ENCODE measurements at places on chromosomes 2 and 18.
A peak's percentile ranks its signal among the peaks of the same experiment; 100 is the strongest.

DNA sequence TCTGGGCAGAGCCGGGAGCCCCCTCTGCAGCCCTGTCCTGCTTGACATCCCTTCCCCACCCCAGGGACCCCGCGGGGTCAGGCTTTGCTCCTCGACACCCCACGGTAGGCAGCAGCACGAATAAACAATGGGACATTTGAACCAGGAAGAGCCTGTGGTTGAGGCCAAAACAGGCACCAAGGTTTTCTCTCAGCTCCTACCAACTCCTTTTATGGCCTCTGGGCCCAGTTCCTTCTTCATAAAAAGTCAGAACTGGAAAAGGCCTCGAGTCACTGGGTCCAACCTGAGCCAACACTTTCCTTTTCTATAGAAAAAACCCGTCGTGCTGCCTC lies 20.6 kb downstream of the TEX44 start:
- DNase-seq: peak; percentile 62

- peak; percentile 64 for DNase-seq
Measured at GRCh38 chr2:29011418-29012060, 30.4 kb downstream of the TOGARAM2 start.

DNA sequence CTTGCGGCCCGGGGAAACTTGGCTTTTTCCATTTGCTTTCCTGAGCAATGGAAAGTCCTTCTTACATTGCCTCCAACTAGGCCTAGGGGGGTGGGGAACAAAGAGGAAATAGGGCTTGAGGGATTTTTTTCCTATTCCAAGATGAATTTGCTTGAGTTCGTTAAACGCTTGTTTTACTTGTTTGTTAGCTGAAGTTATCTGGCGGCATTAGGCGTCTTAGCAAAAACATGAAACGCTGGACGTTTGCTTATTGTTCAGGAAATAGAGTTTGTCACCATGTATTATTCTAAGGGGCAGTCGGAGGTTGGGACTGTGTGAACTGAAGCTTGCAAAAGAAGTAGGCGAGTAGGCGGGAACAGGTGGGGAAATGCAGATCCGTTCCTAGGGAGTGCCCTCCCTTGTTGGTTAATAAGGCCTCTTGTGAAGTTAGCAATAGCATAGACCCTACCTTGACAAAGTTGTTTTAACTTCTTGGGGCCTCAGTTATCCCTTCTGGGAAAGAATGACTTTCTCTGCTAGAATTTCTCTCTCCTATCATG lies 1.9 kb downstream of the CABLES1 start:
- DNase-seq: no peak

DNA sequence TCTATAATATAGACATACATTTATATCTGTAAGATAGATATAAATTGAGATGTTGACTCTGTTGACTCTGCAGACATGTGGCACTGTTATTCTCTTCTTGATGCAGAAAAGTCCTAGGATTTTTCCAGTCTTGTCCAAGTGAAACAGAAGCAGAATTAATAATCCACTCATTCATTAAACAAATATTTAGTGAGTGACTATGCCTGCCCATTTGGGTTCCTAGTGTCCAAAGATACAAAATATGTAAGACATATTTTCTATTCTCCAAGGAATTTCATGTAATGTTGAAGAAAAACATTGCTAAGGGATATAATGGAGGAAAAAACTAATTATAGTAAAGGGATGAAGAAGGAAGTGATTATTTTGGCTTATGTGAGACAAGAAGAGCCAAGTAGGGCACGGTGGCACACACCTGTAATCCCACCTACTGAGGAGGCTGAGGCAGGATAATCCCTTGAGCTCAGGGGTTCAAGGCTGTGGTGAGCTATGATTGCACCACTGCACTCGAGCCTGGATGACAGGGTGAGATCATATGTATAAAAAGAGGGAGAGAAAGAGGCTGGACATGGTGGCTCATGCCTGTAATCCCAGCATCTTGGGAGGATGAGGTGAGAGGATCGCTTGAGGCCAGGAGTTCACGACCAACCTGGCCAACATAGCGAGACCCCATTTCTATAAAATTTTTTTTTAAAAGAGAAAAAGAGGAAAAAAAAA lies 19.9 kb upstream of the PLEKHH2 start:
- no peak for DNase-seq

DNA sequence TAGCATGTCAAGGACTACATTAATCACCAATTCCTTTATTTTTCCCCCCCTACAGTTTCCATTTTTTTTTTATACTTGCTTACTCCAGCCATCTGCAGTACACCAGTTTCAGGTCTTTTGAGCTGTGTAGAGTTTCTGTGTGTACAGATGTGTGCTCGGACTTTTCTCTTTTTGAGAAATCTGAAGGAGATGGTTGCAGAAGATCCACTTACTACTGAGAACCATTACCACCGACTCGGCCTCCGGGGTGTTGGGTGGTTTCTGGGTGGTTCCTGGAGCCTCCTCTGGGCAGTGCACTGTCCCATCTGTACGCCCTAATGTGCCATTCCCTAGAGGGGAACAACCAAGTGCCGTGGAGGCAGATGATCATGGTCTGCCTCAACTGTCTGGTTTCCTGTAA lies 15.4 kb upstream of the LYPD6B start:
- no peak for DNase-seq

GRCh38 chr2:129769185-129769991 lies 210.1 kb upstream of the RAB6C start:
- DNase-seq: no peak

- peak; percentile 5 for DNase-seq
Measured at GRCh38 chr2:233011268-233011650, 1.8 kb downstream of the NGEF start.

DNA sequence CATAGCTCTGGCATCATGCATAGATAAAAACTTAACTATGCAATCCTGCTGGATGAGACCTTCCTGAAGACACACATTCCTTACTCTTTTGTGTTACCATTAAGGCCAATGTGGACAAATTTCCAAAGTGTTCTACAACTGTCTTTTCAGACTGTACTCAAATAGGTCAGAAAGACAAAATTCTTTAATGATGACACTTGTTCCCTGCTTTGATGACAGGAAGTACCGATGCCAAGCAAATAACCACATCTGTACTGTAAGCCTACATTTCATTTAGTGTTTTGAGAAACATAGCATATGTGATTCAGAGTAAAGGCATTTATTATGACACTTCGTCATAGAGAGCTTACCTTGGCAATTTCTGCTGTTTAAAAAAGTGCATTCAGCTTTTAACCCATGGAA lies 55.0 kb downstream of the PMAIP1 start:
- no peak for DNase-seq

- DNase-seq: no peak
Measured at GRCh38 chr18:845152-845819, 33.2 kb upstream of the YES1 start.

DNA sequence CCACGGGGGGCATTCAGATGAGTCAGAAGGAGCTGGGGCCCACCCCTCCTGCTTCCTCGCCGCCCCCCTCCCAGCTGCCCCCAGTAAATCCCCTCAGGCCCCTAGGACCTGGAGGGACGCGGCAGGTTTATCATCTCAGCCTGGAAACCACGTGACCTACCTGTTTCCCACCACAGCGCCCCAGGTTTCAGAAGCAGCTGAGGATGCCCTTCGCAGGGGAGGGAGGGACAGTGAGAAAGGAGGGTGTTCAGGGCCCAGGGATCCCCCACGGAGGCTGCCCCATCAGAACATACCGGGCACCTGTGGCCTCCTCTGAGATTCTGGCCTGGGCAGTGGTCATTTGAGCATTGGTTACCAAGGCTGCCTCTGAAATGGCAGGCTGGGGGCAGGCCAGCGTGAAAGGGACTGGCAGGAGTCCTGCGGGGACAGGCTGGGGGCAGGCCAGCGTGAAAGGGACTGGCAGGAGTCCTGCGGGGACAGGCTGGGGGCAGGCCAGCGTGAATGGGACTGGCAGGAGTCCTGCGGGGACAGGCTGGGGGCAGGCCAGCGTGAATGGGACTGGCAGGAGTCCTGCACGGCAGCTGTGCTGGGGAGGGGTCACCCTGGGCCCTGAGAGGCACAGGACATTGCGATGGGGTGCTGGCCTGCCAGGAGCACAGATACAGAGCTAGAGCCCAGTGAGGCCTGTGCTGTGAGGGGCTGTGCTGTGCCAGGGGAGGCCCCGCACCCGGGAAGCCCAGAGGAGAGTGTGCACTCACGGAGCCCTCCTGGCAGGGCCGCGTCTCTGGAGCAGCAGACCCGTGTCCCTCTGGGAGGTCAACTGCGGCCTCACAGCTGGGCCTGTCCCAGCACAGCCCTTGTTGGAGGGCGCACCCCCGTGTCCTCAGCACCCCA lies 1.6 kb downstream of the NEU4 start:
- DNase-seq: no peak

DNA sequence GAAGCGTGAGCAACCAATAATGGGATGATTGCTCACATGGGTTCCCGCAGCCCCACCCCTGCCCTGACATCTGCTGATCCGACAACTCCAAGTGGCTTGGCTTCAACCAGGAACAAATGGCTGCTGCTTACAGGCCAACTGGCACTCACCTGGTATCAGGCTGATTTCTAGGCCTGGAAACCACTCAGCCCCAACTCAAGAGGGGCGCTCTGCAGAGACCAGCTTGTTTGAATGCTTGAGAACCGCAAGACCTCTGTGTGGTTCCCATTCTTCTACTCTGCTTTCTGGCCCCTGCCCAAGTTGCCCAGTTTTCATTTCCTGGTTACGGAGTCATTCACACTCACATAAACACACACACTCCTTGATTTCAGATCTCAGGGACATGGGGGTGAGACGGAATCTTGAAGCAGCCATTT lies 52.0 kb downstream of the TNP1 start:
- peak; percentile 47 for DNase-seq

GRCh38 chr2:51960281-51960680 lies 928.3 kb upstream of the NRXN1 start:
- no peak for DNase-seq

- DNase-seq: peak; percentile 45
Measured at GRCh38 chr18:79486356-79487182, 90.8 kb downstream of the NFATC1 start.
